ENCODE measurements at places on chromosomes 16 and 17.

DNA sequence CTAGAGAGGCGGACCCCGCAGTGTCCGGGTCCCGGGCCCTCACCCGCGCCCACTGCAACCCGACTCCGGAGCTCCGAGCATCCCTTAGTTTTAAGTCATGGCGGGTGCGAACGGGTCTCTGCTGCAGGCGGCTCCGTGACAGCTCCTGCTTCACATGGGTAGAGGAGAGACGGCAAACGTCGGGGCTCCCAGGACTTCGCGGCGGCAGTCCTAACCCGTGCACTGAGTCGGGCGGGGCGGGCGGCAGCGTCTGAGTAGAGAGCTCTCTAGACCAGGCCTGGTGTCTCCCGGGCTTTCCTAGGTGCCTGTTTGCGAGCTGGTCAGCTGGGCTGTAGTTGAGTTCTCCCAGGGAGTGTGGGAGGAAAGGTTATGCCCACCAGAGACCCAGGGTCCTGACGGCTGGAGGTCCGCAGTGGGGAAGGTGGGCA is 345 bp downstream of the TSC2 start:
- no peak for DNase-seq

GRCh38 chr17:34318474-34318873 is 761 bp upstream of the CCL8 start:
- no peak for DNase-seq

GRCh38 chr17:11986942-11987329 is 10.3 kb downstream of the ZNF18 start:
- DNase-seq = no peak

DNA sequence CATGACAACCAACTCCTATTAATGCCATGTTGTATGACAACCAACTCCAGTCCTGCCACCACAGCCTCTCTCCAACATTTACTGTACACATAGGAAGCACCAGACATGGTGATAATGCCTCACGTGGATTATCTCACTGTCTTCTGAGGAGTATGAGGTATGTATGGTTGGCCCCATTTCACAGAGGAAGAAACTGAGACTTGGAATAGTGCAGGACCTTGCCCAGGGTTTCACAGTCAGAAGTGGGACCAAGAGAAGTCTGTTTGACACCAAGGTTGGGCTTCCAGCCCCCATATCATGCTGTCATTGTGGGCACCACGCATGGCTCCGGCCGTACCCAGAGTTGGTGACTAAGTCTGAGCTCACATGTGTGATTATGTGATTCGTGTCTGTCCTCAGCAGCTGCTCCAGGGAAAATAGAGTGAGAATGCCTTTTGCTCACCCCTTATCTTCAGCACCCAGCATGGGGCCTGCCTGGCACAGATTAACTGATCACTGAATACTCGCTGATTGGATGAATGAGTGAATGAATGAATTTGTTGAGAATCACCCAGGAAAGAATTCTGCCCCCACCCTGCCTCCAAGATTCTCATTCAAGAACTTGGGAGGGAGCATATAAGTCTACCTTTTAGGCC is 204.1 kb upstream of the NLRP1 start:
- no peak for DNase-seq

GRCh38 chr17:30219833-30220232 is 15.7 kb downstream of the SLC6A4 start:
- no peak for DNase-seq

- DNase-seq = no peak
Measured at GRCh38 chr16:86092586-86093480, 193.9 kb downstream of the IRF8 start.

DNA sequence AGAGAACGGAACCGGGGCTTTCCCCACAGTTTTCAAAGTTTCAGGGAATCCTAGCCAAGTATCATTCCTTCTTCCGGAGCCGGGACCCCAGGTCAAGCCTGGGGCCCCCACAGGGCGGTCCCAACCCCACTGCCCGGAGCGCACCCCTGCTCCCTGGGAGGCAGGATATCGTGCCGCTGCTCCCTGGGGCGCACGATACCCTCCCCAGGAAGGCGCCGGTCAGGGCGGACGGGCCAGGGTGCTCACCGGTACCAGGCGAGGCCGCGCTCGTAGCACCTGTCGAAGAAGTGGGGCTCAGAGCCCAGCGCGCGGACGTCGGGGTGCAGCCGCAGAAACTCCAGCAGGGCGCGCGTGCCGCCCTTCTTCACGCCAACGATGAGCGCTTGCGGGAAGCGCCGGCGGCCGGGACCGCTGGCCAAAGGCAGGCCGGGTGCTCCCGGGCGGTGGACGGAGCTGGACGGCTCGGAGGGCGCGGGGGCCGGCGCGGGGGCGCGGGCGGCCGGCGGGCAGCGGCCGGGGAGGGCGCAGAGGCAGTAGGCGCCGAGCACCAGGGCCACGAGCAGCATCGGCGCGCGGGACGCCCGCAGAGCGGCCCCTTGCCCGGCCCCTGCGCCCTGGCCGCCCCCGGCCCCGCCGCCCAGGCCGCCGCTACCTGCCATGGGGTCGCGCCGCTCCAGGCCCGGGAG is 407 bp downstream of the HS3ST6 start:
- no peak for DNase-seq

GRCh38 chr16:88375236-88375975 is 7.4 kb upstream of the ZNF469 start:
- DNase-seq = no peak

GRCh38 chr17:13352747-13353415 is 248.8 kb downstream of the HS3ST3A1 start:
- DNase-seq = no peak

- no peak for DNase-seq
Measured at GRCh38 chr17:60926466-60927183, 249.0 kb downstream of the BCAS3 start.

Measured in NCI-H1436 treated with DMSO at 0.1 percent for 48 hours (cell line).